Calu3 (cell line): ENCODE measurements at places on chromosomes 1 and 21. TPM values are rescaled to one million over a fixed set of nuclear protein-coding genes. Genes with fewer than 3 reads are reported as not detected.

DNA sequence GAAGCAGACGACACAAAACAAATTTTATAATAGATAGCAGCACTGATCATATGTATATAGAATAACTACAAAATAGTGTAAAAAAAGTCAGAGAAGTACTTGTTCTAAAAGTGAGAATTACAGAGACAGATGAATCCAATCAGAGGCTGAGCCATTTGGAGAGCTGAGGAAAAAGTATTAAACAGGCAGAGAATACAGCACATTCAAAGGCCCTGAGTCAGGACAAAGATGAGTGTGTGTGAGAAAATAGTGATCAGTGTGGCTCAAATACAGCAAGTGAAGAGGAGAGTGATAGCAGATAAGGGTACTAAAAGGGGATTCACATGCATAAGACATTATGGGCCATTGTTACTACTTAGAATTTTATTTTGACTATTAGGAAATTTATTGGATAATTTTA is 430.6 kb upstream of the BRINP3 start:
- DNase-seq: no peak

DNA sequence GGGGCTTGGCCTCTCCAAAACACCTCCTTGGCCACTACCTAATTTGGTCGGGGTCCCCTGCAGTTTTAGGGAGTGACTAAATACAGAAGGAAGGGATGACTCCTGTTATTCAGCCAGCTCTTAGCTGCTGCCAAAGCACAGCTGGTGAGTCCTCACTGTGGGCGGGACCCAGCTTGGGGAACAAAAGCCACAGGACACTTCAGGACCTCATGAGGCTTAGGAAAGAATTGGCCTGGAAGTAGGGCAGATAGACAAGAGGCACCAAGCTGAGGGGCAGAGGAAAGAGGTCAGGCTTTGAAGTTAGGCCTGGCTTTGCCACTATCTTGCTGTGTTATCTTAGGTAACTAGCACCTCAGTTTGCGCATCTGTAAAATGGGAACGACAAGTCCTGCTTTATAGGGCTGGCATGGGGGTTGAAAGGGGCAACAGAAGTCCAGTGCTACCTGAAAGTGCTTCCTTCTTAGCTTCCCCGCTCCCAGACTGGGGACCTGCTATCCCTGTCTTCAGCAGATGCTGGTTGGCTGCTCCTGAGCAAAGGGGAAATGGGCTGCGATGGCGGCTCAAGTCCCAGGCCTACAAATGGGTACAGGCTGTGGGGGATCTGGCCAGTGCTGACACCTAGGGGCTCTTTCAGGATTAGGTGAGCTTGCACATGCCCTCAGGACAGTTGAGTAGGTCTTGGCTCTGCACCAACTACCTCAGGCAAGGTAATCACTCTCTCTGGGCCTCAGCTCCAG is 15.7 kb downstream of the IFI6 start:
- no peak for DNase-seq

DNA sequence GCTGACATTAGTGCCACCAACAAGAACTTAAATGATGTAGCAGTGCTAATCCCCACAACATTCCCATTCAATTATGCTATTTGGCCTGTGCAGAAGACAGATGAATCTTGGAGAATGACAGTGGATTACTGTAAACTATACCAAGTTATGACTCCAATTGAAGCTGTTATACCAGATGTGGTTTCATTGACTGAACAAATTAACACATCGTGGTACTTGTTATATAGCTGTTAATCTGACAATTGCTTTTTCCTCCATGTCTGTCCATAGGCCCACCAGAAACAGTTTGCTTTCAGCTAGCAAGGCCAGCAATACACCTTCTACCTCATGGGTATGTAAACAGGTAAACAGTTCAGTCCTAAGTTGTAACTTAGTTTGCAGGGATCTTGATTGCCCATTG is 101.1 kb downstream of the S1PR1 start:
- DNase-seq: no peak

GRCh38 chr1:208919371-208919770 is 664.1 kb upstream of the CAMK1G start:
- DNase-seq: no peak

DNA sequence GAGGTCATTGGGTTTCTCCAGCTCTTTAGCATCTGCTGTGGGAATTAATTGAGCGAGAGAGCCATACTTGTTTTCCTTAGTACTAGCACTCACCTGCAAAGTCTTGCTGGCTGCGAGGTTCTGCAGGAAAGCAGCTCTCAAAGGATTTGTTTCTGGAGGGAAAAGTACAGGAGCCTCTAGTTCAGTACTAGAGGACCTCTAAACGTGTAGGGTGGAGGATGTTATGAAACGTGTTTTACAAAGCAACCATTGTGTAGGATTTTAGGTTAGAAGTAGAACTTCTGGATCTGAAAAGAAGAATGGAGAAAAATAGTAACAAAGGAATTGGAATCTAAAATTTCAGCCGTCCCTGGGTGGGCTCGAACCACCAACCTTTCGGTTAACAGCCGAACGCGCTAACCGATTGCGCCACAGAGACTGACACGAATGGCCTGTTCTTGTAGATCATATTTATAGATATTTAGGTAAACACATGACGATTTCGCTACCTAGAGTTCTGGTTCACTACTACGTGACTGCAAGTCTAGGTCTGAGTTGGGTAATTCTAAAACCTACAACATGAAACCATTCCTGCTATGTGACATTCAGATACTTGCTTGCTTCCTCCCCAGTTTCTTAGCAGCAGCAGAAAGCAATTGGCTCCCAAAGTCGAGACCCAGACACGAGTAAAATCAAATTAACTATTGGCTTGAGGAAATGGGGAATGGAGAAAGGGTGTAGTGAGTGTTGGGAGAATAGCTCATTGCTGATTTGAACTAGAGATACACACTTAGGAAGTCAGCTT is 60.2 kb upstream of the CFAP126 start:
- DNase-seq: peak; percentile 19

GRCh38 chr1:215003686-215004085 is 78.9 kb upstream of the KCNK2 start:
- DNase-seq: no peak

DNA sequence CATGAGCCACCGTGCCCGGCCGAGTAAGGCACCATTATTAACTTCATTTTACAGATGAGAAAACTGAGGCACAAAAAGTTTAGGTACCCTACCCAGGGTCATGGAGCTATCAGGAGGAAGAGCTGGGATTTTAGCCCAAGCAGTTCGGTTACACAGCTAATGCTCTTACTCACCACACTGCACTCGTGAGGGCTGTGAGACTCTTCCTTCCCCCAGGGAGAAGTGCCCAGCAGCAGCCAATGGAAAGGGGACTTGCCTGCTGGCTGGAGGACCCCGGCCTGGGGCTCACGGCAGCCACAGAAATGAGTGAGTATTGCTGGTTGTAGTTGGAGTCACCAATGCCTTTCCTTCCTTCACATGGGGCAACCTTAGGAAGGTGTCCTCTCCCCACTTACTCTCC is 5.2 kb upstream of the CSF1 start:
- DNase-seq: no peak

DNA sequence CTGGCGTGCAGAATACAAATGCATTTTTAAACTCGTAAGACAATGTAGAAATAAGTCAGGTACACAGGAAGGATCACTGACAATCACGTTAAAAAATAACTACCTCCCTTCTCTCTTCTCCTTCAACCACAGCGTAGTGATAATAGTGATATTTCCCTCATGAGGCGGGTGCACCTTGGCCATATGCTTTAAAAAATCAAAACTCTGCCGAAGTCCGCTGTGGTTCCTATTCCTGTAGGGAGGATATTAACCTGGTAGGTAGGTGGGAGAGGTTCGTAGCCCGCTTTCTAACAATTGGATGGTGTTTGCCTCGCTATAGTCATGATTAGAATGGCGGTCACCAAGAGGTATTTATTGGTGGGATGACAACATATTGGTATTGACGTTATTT is 732 bp downstream of the GREM2 start:
- DNase-seq: no peak

GRCh38 chr1:31891280-31891679 is 46.9 kb downstream of the PTP4A2 start:
- DNase-seq: no peak

GRCh38 chr1:189158155-189158554 is 1319.5 kb downstream of the BRINP3 start:
- no peak for DNase-seq

DNA sequence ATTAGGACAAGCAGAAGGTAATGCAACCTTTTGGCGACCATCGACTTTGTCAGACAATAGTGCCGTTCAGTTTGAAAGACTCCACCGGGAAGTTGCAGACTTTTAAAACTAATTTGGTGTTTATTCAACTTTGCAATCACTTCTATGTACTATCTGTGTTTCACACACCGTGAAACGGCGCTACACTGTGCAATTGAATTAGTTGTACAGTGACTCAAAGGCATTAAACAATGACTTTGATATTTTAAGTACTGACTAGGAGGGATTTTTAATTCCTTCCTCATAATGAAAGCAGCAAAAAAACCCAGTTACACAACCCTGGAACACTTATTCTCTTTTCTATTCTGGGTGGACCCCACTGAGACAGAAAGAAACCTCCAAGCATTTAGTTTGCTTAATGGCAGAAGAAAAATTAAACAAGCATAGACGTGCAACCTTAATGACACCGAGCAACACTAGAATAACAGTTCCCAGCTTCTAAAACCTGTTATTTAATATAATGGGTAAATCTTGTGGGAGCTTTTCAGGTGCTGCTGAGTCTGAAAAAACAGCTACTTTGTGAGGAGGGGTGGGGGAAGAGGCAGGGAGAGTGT is 176.8 kb downstream of the LMO4 start:
- DNase-seq: no peak

GRCh38 chr1:159067699-159068621 is 8.6 kb downstream of the AIM2 start:
- no peak for DNase-seq

- no peak for DNase-seq
These were observed 25.1 kb downstream of the USP24 start for GRCh38 chr1:55190109-55190508.

- DNase-seq: no peak
These were observed 152.0 kb upstream of the ZRANB2 start for GRCh38 chr1:71232786-71233185.

DNA sequence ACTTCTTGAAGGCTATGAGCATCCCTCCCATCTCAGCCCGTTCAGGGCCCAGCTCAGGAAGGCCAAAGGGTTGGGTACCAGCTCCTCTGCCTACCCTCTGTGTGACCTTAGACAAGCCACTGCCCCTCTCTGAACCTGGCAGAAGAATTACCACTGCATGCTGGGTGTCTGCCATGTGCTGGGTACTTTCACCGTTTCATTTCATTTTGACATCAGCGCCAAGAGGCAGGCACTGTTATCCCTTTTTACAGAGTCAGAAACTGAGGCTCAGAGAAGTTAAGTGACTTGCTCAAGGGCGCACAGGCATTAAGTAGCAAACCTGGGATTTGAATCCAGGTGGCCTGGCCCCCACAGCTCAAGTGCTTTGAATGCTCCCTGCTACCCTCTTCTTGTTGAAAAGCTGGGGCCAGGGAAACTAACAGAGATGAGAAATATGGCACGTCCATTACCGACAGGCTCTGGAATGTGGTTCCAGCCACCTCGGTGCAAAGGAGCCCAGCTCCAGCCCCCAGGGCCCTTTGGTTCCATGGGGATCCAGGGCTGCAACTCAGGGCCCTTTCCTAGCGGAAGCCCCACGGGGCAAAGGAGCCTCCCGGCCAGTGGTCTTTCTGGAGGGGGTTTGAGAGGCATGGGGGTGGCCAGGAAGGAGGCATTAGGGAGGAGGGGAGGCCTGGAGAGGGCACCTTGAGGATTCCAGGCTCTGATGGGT is 6.5 kb downstream of the TMEM82 start:
- DNase-seq: no peak

DNA sequence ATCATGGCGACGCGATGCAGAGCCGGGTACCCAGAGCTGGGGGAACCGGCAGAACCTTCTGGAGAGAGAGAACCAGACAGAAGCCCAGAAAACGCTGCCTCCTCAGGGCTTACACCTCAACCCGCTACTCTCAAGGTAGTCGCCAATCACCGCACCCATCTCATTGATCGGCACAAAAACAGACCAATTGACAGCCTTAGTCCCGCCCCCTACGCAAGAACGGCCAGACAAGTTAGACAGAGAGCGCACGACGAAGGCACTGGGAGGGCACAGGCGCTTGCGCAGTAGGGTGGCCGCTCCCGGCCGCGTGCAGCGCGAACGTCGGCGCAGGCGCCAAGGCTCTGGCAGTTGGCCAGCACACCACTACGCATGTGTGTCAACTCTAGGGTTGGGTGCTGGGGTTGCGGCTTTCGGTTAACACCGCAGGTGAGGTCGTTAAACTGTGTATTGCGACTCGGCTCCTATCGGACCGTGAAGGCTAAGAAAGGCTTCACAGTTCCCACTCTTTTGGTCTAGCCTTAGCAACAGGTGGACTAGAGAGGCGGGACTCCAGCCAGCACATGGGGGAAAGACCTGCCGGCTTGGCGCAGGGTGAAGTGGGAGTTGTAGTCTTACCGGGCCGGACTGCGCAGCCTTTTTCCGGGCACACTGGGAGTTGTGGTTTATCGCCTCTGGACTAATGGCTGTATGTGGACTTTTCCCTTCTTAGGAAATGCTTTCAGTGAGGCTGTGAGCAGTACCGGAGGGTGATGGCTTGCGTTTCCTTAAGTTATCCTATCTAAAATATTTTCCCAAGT is at the start of the genes CCT3 and TSACC:
Gene CCT3, minus strand, starts transcription at position 113 of the 797 bp plus-strand sequence. Its CDS starts 108 bp downstream, at position 5.
Gene TSACC, plus strand, starts transcription at position 347 of the 797 bp plus-strand sequence. CDS start 1,232 bp downstream, outside the sequence.
- peak; percentile 100 for DNase-seq

- DNase-seq: no peak
These were observed 235.3 kb downstream of the FAF1 start for GRCh38 chr1:50724626-50725286.

The EPHA8 gene
- not detected in 2 replicates for total RNA-seq

The GCSAML gene
- total RNA-seq: not detected in 2 replicates

The PRELP gene
- total RNA-seq: not detected in 2 replicates

The ZMYM1 gene
- 33.4 and 40.2 TPM in 2 replicates for total RNA-seq

The GPR25 gene
- not detected in 2 replicates for total RNA-seq

The PSEN2 gene
- total RNA-seq: 24.2 and 26.8 TPM in 2 replicates

The TRAPPC3 gene
- total RNA-seq: 70.3 and 71.5 TPM in 2 replicates

The ATP1A1 gene
- 457 and 484 TPM in 2 replicates for total RNA-seq

The SLC35F3 gene
- total RNA-seq: 0.54 and 0.66 TPM in 2 replicates

The LCE1D gene
- not detected in 2 replicates for total RNA-seq

The TMEM54 gene
- total RNA-seq: 95.9 and 117 TPM in 2 replicates

The CELA3B gene
- total RNA-seq: not detected in 2 replicates

The ZBED6 gene
- 32.8 and 35.6 TPM in 2 replicates for total RNA-seq

The SRSF4 gene
- total RNA-seq: 64.8 and 65.4 TPM in 2 replicates

The KCNJ9 gene
- total RNA-seq: not detected in 2 replicates
